ENCODE measurements at places on chromosomes 4 and X.

- no peak for DNase-seq
Measured at GRCh38 chr4:1409079-1409478, 2.8 kb upstream of the NKX1-1 start.

DNA sequence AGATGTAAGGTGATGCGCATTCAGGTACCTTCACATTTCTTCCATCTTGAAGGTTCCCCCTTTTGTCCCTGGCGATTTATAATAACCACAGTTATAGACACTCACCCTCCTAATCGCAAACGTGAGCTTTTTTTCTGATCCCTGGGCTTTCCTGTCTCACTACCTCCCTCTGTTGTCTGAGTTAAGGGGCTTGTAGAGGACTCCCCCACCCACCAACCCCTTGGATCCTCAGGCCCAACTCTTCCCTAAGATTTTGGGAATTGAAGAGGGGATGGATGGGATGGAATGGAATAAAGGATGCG, 1.4 kb downstream of the CNKSR2 start:
- no peak for DNase-seq

GRCh38 chr4:41267997-41268396, 11.3 kb downstream of the UCHL1 start:
- DNase-seq: no peak

GRCh38 chr4:139555705-139556070, 331 bp downstream of the SETD7 start:
- no peak for DNase-seq

DNA sequence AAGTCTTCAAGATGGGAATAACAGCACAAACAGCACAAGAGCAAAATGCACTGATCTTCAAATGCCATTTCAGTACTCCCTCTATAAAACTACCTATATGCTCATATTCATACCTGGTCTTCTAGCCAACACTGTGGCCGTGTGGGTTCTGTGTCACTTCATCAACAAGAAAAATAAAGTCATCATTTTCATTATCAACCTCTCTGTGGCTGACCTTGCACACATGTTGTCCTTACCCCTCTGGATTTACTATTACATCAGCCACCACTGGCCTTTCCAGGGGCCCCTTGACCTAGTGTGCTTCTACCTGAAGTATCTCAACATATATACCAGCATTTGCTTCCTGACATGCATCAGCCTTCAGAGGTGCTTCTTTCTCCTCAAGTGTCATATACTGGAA, 59.6 kb upstream of the GPR174 start:
- no peak for DNase-seq

GRCh38 chrX:2652106-2652505, 39.0 kb upstream of the CD99 start:
- no peak for DNase-seq

DNA sequence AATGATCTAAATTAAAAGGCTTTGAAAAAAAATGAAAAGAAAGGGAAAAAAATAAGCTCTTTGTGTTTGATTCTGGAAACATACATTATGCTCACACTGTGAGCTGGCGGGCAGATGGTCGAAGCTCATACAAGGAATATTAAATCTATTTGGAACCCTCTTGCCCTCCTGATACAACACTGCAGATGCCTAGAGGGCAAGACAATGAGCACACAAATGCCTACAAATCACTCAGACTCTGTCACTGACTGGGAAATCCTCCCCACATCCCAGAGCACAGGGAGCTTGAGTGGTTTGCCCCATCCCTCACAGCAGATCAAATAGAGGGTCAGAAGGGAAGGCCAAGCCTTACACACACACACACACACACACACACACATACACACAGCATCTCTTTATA, 320.4 kb downstream of the HNRNPD start:
- no peak for DNase-seq

GRCh38 chr4:55071951-55072350, 53.4 kb downstream of the KDR start:
- no peak for DNase-seq

- no peak for DNase-seq
Measured at GRCh38 chrX:134554291-134554690, 94.3 kb downstream of the HPRT1 start.

DNA sequence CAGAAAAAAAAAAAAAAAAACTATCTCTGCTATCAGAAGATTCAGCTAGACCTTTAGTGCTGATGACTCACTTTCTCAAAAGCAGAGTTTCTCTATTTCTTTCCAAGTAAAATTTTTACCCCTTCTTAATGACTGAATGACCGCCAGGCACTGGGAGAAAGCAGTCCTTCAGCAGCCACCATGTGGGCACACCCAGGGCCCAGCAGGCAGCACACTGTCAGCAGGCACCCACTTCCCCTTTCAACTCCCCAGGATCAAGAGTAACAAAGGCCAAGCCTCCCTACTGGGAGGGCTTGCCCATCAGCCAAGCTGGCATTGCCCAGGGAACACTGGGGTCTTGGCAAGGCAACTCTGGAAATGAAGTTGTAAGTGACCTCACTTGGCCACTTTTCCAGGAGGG, 201.9 kb upstream of the MAMLD1 start:
- DNase-seq: no peak

DNA sequence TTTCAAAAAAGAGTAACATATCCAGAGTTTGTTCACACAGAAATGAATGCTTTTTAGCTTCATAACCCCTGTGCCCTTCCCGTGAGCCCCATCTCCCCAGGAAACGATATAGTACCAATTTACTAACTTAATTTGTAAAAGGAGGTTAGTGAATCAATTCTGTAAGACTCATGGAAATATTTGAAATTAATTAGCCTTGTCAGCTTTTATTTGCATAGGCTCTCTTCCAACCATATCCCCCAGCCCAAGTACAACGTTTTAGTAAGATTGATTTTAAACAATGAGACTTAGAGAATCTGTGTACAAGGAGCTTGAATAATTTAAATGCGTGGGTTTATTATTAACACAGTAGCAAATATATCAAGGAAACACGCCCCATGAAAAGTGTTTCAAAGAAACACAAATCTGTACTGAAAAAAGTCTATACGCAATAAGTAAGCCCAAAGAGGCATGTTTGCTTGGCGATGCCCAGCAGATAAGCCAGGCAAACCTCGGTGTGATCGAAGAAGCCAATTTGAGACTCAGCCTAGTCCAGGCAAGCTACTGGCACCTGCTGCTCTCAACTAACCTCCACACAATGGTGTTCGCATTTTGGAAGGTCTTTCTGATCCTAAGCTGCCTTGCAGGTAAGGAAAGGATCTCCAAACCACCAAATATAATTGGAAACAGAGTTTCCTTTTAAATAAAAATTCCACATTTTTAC, at the start of gene VSIG1:
Gene VSIG1, plus strand, starts transcription at position 512 of the 703 bp plus-strand sequence. Its CDS starts 66 bp downstream, at position 578.
- DNase-seq: no peak

- DNase-seq: no peak
Measured at GRCh38 chr4:24279469-24279868, 304.9 kb downstream of the DHX15 start.

GRCh38 chr4:150217192-150217591, 138.9 kb downstream of the DCLK2 start:
- DNase-seq: peak; percentile 6

GRCh38 chrX:20500171-20500865, 233.6 kb upstream of the RPS6KA3 start:
- DNase-seq: no peak

DNA sequence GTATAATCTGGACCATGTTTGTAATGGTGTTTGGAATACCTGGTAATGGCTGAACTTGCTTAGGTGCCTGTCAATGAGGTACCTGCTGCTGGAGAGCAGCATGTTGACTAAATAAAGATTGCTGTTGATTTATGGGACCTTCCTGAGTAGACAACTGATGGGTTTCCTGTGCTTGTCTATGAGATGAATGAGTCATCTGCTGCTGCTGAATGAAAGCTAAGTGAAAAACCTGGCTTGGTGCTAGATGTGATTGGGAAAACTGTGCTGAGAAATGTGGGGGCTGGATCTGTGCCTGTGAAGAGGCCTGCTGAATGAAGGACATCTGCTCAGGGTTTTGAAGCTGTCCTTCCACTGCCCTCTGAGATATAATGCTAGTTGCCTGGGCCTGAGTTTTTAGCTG, 69.6 kb downstream of the WNK3 start:
- peak; percentile 0 for DNase-seq

GRCh38 chrX:81377329-81377728, 175.4 kb downstream of the SH3BGRL start:
- DNase-seq: no peak

GRCh38 chr4:120927801-120928409, 5.4 kb upstream of the PRDM5 start:
- DNase-seq: no peak

GRCh38 chrX:154918060-154918483, 31.9 kb downstream of the F8A1 start:
- DNase-seq: no peak

DNA sequence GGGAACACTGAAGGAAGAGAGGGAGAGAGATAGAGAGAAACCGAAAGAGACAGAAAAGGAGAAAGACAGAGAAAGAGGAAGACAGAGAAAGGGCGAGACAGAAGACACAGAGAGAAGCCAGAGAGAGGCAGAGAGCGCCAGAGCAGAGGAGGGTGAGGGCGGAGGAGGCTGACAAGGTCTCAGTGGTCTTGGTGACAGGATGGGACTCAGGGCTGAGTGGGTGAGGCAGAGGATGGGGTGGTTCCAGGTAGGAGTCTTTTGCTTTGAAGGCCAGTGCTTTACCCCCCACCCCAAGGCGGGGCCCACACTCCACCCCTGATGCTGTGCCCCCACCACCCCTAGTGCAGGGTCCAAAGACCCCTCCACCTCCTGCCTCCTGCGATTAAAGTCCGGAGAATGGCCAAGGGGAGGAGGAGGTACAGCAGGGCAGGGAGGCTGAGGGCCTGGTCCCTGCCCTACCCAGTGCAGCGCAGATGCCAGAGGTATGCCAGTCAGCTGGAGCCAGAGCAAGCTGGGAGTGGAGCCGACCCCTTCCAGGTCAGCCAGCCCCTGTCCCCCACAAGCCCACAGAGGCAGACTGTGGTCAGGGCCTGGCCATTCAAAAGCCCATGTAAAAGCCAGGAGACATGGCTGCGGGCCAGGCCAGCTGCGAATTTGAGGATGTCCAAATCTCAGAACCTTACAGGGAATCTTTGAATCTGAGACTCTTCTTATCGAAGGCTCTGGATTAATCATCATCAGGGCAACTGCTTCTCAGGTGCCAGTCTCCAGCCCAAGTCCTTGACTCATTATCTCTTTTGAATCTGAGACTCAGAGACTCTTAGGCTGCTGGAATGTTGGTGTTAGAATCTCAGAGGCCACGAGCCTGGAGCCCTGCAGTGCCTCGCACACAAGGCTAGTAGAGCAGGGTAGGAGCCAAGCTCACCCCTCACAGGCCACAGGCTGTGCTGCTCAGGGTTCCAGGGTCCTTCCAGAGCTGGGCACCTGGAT, 758 bp downstream of the IQSEC2 start:
- no peak for DNase-seq

DNA sequence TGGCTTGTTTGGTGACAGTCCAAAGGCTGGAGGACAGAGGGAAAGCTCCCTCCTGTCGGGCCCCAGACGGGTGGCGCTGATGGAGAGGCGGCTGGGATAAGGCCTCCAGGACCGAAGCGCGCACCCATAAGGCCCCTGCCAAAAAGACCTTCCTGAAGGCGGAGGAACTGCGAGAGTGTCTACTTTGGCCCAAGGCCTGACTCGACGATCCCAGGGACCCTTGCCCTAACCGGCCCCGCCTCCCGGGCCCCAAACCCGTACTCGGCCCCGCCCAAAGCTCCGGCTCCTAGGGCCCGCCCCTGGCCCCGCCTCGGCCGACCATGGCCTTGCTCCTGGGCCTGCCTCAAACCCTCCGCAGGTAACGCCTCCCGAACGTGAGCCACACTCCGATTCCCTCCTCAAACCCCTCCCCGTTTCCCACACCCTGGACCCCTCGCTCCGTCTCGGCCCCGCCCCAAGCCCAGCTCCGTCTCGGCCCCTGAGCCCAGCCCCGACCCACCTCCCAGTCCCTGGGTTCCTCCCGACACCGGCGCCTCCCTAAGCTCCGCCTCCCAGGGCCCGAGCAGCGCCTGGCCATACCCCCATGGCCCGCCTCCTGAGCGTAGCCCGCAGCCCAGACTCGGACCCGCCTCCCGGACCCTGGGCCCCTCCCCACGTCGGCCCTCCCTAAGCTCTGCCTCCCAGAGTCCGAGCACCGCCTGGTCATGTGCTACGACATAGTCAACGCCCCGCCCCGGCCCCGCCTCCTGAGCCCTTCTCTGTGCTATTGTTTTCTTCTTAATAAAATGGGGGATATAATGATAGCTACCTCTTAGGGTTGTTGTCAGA, 90.0 kb upstream of the DRD5 start:
- peak; percentile 96 for DNase-seq

DNA sequence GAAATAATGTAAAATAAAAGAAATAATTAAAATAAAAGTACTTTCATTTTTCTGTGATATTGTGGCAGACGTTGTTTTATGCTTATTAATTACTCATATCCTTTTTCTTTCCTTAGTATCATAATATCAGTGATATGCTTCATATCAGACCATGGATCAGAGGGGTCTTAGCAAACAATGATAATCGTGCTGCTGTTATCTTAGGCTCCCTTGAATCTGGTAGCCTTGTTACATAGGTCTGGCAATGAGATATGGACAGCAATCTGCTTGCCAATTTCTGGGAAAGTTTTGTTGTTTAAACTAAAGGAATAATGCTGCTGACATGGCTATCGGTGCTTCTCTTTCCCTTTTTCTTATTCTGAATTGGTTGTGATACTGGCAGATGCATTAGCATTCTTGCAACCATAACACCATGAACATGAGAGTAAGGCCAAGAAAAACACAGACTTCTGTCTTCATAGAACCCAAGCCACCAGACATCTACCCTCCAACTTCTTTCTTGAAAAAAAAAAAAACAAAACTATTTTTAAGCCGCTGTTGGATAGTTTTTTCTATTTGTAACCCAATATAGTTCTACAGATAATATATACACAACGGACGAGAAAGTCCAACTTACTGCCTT, 16.4 kb downstream of the EPHA5 start:
- DNase-seq: no peak

GRCh38 chr4:175271010-175271630, 353.0 kb downstream of the ADAM29 start:
- DNase-seq: no peak

- no peak for DNase-seq
Measured at GRCh38 chr4:184310171-184310567, 92.5 kb upstream of the ENPP6 start.

- no peak for DNase-seq
Measured at GRCh38 chr4:153518637-153519389, 52.7 kb downstream of the TMEM131L start.

DNA sequence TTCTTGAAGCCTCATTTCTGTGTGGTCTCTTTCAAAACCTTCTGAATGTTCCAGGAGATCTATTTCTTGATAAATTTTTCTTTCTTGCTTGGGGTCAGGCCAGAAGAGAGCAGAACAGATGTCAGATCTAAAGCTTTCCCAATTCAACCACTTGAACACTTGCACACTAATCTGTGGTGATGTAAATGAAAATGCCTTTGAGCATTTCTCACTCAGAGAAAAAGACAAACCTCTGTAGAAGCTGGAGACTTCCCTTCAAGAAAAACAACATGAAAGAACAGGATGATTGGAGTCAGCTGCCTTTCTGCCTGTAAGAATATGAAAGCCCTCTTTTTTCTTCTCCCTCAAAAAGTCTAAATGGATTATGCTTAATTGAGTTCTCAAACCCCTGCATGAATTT, 11.2 kb downstream of the IGFBP7 start:
- no peak for DNase-seq
